ENCODE measurements at places on chromosomes 6 and 20.
A peak's percentile ranks its signal among the peaks of the same experiment; 100 is the strongest.

GRCh38 chr6:129695373-129696027, 14.5 kb downstream of the ARHGAP18 start:
- DNase-seq, result peak; percentile 47

- DNase-seq, result no peak
Observed at GRCh38 chr6:97289332-97289731, 6.3 kb upstream of the MMS22L start.

DNA sequence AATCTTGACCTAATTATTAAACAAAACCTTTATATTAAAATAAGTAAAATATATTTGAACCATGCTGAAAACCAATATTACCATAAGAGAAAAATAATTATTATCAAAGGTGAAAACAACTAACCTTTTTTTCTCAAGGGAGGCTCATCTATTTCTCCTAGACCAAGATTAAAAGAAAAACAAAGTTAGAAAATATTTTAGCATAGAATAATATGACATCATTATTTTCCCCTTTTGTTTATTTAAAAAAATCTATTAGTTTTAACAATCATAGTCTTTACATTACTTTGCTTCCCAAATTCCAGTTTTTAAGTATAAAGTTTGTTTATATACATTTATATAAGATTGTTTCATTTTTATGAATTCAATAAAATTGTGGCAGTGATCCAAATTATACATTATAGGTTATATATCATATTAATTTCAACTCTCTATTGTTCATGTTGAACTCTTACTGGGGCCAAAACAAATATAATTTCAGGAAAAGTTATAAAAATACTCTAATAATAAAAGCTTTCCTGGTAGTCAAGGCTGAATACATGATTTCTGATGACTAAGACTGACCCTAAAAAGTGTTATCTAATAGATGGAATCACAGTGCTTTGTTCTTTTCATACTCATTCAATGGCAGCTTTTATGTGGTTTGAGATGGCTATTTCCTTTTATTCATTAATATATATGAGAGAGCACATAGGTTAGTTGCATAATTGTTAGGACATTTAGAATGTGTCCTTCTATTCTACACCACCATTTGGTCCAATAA, 89.4 kb downstream of the TRDN start:
- no peak for DNase-seq

- peak; percentile 22 for DNase-seq
Observed at GRCh38 chr20:4427940-4428586, 293.6 kb upstream of the PRND start.

DNA sequence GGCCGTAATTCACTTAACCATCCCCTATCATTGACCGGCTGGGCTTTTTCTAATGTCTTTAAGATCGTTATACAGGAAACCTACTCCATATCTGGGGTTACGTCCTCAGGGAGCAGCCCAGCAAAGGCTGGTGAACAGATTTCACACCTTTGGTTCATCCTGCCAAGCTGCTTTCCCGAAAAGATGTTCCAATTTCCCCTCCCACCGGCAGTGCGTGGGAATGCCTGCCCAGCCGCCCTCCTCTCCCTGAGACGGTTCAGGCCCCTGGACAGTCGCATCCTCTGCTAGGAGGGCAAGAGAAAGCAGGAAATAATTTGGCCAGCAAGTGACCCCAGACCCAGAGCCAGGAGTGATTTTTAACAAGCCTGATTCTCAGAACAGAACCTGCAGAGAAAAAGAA, 16.3 kb downstream of the SIRPA start:
- no peak for DNase-seq

DNA sequence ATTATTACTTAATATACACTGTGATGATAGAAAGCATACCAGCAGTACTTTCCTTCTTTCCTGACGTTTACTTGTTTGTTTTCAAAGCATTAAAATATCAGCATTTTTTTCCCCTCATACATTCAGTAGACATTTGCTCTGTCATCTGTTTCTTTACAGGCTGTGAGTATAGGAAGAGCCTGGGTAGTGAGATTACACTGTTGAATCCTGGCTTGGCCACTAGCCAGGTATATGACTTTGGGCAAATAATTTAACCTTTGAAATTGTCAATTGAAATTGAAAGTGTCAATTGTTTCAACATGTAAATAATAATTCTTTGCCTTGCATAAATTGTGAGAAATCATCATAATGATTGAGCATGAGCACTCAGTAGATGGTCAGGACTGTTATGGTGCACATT, 336.2 kb downstream of the CDKAL1 start:
- peak; percentile 51 for DNase-seq

GRCh38 chr6:26552640-26553188, 14.5 kb downstream of the HMGN4 start:
- DNase-seq, result no peak

GRCh38 chr20:32050851-32051556, 1.0 kb upstream of the HCK start:
- peak; percentile 65 for DNase-seq

GRCh38 chr6:111775145-111775922, 97.9 kb downstream of the FYN start:
- DNase-seq, result no peak

- no peak for DNase-seq
Observed at GRCh38 chr6:32953775-32954174, 878 bp upstream of the HLA-DMA start.

- no peak for DNase-seq
Observed at GRCh38 chr20:7090811-7091210, 323.3 kb downstream of the BMP2 start.

- DNase-seq, result peak; percentile 38
Observed at GRCh38 chr6:113809826-113810225, 47.3 kb upstream of the MARCKS start.

DNA sequence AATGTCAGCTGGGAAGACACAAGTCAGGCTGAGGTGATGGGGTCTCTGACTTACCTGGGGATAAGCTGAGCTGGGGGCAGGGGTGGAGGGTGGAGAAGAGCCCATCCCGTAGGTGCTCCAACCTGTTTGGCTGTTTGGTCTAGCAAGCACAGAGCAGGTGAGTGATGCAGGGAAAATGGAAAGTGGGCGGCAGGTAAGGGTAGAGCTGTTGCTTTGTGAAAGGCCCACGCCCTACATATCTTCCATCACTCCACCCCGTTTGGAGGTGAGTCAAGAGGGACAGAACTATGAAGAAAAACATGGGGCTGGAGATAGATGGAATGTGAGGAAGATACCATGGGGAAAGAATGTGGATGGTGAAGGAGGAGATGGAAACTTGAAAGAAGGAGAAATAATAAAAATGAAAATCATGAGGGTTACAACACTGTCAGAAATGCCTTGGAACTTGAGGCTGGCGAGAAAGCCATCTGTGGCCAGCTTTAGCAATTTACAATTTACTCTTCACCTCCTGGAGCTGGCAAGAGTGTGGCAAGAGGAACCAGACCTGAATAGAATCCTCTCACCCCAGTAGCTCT, 1.3 kb downstream of the LY6G6C start:
- no peak for DNase-seq

GRCh38 chr6:142913511-142914047, 31.4 kb downstream of the HIVEP2 start:
- no peak for DNase-seq

DNA sequence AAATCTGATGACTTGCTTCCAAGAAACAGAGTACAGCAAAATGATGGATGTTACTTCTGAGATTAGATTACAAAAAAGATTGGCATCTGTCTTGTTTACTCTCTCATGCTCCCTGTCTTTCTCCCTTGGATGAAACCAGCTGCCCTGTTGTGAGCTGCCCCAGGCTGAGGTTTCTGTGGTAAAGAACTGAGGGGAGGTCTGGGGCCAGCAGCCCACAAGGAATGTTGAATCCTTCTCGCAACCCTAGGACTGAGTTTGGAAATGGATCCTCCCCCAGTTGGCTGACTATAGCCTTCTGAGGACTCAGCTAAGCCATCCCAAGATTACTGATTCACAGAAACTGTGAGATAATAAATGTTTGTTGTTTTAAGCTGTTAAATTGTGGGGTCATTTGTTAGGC, 5.6 kb upstream of the HECA start:
- DNase-seq, result no peak

DNA sequence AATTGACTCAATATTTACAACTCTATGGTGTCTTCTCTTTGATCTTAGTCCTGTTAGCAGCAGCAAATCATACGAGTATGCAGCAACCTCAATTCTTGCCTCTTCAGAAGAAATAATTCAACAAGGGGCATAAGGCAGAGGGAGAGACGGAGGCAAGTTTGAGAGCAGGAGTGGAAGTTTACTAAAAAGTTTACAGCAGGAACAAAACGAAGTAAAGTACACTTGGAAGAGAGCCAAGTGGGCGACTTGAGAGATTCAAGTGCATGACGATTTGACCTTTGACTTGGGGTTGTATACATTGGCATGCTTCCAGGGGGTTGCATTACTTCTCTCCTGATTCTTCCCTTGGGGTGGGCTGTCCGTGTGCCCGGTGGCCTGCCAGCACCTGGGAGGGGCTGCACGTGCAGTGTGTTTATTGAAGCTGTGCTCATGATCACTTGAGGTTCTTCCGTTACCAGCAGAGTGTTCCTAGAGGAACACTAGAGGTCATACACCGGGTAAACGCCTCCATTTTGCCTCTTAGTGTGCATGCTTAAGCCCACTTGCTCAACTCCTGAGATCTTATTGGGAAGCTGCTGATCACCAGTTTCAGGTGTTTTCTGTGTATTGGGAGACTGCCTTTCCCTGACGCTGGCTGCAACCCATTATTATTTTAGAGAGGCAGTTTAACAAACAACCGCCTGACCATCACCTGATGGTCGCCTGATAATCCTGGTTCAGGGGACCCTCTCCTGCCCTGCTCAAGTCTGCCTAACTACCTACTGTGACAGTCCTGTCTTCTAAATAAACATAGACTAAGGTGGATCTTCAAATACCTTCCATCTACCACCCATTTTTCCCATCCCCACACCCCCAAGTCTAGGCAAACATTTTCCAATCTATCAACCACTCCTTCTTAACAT, 172.4 kb upstream of the MYLIP start:
- DNase-seq, result peak; percentile 30

- peak; percentile 10 for DNase-seq
Observed at GRCh38 chr6:128071212-128071611, 170.4 kb upstream of the THEMIS start.

- DNase-seq, result no peak
Observed at GRCh38 chr20:47258745-47259695, 97.5 kb downstream of the ZMYND8 start.

DNA sequence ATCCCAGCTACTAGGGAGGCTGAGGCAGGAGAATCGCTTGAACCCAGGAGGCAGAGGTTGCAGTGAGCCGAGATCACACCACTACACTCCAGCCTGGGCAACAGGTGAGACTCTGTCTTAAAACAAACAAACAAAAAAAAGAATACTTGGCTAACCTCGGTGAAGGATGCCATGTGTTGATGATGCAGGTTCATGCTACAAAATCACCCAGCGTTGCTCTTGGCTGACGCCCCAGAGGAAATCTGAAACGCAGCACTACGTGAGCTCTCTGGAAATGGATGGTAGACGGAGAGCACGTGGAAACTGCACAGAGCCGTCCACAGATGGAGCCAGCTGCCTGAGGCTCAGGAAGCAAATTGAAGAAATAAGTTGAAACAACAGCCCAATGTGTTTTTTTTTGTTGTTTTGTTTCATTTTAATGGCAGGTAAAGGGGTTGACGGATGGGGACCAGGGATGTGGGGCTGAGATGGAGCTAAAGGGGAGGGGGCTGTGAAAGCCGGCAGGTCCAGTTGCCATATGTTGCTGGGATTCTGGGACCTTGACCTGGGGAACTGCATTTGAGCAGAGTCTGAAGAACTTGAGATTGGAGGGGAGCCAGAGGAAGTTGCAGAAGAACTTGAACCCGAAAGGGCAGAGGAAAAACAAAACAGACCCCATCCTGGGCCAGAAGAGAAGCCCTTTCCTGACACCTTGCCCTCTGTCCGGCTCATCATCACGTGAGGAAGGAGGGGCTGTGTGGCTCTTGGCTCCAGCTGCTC, 12.8 kb upstream of the MANBAL start:
- DNase-seq, result peak; percentile 20

DNA sequence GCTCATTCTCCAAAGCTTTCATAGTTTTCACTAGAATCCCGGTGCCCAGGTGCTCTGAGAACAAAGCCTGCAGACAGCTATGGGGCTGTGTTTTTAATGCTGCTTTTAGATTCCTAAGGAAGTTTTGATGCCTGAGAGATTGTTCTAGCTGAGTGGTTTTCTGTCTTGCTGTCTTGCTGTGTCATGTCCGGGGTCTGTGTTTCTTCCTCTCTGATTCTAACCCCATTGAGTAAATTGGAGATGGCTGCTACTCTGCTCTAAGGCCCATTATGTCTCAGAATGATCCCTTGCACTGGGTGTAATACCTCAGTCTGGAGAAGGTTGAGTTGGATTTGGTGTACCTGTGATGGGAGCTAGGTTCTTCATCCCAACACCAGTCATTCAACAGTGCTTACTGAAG, 63.4 kb downstream of the ARID1B start:
- DNase-seq, result peak; percentile 23

DNA sequence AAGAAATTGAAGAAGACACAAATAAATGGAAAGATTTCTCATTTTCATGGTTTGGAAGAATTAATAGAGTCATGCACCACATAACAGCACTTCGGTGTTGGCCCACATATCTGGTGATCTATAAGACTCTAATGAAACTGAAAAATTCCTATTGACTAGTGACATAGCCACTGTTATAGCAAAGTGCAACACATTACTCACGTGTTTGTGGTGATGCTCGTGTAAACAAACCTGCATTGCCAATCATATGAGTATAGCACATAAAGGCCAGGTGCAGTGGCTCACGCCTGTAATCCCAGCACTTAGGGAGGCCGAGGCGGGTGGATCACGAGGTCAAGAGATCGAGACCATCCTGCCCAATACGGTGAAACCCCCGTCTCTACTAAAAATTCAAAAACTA, 84.4 kb upstream of the STMND1 start:
- DNase-seq, result no peak

GRCh38 chr6:135440087-135440792, 57.3 kb downstream of the AHI1 start:
- DNase-seq, result peak; percentile 70

- peak; percentile 74 for DNase-seq
Observed at GRCh38 chr6:50815436-50816114, 3.1 kb upstream of the TFAP2B start.

GRCh38 chr6:38775870-38776269, 60.8 kb downstream of the DNAH8 start:
- no peak for DNase-seq

GRCh38 chr20:53811577-53811976, 217.9 kb upstream of the ZNF217 start:
- DNase-seq, result no peak

DNA sequence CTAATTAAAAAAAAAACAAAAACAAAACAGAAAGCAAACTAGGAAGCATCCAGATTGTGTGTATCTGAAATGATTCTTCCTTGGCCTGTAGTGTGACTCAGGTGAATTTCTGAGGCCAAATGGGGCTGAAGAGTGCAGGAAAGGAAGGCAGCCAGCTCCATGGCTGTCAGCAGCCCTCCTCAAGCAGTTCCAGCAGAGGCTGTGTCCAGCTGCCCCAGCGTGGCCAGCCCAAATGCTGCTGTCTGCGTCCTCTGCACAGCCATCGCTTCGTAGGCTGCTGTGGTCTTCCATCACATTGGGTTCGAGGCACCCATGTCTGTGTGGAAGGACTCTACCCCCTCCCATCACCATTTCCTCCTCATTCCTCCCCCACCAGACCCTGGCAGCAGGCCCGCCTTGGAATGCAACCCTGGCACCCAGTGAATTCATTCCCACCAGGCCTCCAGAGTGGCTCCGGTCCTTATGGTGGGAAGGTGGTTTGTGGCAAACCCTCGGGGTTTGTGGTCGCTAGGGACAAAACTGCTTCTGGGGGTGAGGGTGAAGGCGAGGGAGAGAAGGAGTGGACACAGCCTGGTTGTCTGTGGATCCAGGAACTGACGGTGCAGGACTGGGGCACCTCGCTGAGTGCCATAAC, 81.5 kb downstream of the MYLK4 start:
- DNase-seq, result no peak

All from OCI-M1 (cell line).